ENCODE measurements at places on chromosomes 16 and 17. TPM values are rescaled to one million over a fixed set of nuclear protein-coding genes. Genes with fewer than 3 reads are reported as not detected.

GRCh38 chr17:47860386-47860785, 9.4 kb upstream of the SP6 start:
- no peak for DNase-seq

Gene TBC1D3D
- total RNA-seq = not detected

DNA sequence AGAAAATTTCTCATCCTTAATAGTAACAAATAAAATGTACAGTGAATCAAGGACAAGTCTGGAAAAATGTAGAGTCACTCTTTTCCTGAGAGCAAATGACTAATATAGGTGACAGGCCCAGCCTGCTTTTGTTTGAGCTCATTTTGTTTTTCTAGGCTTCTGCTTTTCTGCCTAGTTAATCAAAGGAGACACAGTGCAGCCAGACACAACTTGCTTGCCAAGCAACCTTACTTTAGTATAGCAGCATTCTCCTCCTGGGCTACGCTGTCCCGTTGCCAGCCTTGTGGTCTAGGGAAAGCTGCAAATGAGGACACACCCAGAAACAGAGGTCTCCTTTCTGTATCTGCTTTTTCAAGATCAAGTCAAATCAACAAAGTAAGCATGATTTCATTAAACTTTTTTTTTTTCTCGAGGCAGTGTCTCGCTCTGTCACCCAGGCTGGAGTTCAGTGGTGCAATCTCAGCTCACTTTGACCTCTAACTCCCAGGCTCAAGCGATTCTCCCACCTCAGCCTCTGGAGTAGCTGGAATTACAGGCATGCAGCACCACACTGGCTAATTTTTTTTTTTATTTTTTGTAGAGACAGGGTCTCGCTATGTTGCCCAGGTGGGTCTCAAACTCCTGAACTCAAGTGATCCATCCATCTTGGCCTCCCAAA, 17.2 kb downstream of the GINS3 start:
- DNase-seq = no peak

GRCh38 chr17:8110456-8110804, 7.9 kb downstream of the ALOXE3 start:
- no peak for DNase-seq

Gene ALDH3A1
- total RNA-seq = 14.2 TPM

DNA sequence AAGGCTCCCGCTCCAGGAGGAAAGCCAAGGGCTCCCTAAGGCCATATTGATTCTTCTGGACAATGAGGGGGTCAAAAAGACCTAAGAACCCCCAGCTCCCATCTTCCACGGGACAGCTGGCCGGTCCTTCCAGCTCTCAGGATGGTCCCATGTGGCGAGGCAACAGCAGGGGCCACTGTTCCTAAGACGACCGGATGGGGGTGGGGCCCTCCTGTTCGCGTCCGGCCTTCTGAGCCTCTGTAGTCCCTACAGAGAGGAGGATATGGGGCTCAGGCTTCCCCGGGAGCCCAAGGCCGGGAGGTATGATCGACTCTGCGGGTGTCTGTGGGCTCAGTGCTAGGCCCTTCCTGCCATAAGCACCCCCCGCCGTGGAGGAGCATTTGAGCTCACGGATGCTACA, 6.0 kb upstream of the DCXR start:
- no peak for DNase-seq

- DNase-seq = no peak
Measured at GRCh38 chr17:36127911-36128310, 24.3 kb downstream of the CCL4 start.

DNA sequence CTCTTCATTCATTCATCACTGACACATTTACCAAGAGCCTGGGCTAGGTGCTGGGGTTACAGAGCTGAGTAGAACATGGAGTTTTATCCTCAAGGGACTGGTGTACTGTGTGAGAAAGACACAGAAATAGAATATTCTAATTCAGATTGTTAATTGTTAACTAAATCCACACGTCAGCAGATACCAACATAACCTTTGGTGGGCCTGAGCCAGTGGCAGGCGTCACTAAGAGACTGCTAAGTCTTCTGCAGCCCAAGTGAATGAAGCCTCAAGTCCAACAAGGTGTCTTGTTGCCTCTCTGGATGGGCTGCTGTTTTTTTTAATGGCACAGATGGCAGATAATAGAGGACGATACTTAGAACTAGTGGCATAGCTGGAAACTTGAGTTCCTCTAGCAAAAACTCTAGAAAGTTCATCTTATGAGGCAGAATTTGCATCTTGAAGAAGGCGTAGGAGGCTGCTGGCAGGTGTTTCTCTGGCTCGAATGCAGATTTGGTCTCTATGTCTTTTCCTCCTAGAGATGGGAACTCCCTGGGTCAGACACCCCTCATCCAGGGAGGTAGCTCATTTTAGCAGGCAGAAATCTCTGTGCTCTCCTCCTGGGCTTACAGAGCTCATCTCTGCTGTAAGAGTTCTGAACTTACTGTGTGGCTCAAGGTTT, 179.5 kb downstream of the NTN1 start:
- DNase-seq = no peak

DNA sequence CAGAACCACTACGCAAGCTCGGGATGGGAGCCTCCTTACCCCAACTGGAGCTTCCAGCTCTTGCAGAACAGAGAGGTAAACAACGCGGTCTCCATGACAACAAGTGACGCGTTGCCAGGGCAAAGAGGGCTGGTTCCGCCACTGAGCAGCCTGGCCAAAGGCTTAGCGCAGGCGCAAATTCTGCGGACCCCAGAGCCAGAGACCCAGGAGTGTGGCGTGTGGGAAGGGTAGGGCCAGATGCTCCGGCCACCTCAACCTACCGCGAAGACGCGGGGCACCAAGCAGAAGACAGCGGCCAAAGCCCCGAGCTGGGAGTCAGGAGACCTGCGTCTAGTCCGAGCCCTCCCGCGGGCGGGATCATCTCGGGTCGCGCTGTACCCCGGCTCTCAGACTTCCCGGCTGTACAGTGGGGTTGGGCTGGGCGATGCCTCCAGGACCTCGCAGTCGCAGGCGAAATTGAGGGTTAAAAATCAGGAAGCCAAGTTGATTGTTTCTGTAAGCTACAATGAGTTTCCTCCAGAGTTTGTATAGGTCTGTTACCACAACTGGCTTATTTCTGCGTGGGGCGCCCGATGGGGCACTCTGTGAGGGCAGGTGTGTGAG, at the start of gene TEKT1:
TEKT1 (minus strand) TSS at position 69 of the 603 bp plus-strand sequence. CDS start 1,353 bp downstream, outside the sequence.
- no peak for DNase-seq

Gene CBFA2T3
- total RNA-seq = 2.7 TPM

DNA sequence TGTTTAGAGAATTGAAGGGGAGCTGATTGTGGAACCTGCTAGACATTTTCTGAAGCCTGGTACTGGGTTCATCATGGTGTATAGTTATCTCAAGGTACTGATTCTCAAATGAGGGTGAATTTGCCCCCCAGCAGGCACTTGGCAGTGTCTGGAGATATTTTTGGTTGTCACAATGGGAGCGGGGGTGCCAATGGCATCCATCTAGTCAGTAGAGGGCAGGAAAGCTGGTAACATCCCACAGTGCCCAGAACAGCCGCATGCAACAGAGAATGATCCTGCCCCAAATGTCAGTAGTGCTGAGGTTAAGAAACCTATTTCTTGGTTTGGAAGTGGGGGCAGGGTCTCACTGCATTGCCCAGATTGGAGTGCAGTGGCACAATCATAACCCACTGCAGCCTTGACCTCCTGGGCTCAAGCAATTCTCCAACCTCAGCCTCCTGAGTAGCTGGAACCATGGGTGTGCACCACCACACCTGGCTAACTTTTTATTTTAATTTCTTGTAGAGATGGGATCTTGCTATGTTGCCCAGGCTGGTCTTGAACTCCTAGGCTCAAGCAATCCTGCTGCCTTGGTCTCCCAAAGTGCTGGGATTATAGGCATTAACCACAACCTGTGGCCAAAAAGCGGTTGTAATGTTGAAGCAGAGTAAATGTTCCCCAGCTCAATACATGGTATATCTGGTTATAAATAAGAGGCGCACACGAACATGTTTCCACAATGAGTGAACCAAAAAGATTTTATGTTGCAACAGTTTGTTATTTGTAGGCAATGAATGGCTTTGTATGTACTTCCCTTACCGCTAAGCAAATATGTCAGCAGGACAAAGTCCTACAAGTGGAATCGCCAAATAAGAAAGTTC, 46.4 kb upstream of the EEF2KMT start:
- no peak for DNase-seq

DNA sequence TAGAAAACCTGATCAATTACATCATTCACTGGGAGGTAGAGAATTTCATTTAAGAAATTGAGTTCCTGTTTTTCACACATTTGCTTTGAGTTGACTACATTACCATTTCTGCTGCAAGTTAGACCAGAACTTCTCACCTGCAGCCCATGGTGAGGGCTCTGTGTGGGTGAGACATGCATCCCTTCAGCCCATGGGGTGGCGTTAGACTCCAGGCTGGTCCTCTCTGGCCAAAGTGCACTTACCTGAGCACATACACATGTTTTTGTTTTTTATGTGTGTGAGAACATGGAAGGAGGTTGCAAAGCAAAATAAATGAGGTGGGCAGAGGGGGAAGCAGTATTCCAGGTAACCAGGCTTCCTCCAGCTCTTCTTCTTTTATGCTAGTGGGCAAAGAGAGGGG, 470.2 kb downstream of the PMP22 start:
- DNase-seq = no peak

DNA sequence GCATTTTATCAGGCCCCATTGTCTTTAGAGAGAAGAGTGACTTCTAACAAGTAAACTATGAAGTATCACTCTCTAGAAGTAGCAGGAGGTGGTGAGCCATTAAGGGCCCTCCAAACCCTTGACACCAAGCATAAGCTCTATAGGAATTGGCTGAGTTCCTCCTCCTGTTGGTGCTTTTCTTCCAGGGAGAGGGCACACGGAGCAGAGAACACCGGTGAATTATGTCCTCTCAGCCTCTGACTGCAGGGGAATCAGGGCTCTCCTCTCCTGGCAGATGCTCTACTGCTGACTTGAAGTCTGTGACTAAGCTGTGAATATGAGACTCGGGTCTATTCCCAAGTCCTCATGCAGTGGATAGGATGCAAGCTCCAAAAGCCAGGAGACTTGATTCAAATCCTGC, 32.3 kb downstream of the CHD9 start:
- no peak for DNase-seq

DNA sequence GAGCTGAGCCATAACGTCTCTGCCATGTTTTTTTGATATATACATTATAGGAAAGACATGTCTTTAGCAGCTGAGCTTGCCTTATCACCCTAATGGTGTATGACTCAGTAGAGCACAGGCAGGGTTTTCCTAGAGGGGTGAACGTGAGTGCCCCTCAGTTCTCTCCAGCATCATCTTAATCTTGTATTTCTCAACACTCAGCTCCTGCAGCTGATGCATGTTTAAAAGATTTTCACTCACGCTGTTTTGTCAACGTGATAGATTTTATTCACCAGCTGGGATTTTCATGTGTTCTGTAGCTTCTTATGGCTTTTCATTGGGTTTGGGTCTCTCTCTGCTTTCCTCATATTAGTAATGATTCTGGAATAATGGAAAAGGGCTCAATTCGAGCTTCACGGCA, 186.0 kb upstream of the PMFBP1 start:
- DNase-seq = no peak

- DNase-seq = no peak
Measured at GRCh38 chr17:1181753-1182137, 2.0 kb upstream of the ABR start.

Gene GCGR
- not detected for total RNA-seq

GRCh38 chr16:27841911-27842310, 221.6 kb downstream of the GSG1L start:
- DNase-seq = no peak

GRCh38 chr16:28923231-28923587, 1.8 kb downstream of the RABEP2 start:
- no peak for DNase-seq

Gene CCL16
- total RNA-seq = not detected

DNA sequence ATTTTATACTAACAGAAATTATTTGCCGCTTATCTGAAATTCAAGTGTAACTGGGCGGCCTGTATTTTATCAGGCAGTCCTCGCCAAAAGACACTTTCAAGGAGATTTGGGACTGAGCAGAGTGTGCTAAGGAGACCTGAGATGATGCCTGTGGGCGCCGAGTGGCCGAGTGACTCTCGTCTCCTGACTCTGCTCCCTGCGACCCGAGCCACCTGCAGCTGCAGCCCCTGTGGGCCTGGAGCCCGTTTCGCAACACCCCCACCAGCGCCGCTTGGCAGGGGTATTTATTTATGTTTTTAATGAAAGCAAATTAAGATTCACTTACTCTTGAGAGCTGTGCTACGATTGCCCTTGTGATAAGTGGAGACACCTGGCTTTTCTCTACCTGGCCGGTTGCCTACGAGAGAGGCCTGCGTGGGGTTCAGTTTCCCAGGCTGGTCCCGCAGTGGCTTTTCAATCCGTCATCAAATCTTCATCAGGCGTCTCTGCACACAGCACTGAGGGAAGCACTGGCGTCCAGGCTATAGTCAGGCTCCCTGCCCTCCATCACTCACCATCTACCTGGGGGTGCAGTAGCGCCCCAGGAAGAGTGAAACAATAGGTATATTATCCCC, 124.0 kb downstream of the SEC14L1 start:
- no peak for DNase-seq

Gene TP53TG3C
- not detected for total RNA-seq

DNA sequence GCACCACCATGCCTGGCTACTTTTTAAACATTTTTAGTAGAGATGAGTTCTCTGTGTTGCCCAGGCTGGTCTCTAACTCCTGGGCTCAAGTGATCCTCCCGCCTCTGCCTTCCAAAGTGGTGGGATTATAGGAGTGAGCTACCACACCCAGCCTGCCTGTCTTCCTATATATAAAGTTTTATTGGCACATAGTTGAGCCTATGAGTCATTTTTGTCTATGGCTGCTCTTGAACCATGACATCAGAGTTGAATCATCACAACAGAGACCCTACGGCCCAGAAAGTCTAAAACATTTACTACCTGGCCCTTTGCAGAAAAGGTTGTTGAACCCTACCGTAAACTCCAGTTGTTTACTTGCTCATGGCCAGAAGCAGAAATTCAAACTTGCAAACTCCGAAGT, 7.9 kb downstream of the SEPTIN12 start:
- DNase-seq = no peak

DNA sequence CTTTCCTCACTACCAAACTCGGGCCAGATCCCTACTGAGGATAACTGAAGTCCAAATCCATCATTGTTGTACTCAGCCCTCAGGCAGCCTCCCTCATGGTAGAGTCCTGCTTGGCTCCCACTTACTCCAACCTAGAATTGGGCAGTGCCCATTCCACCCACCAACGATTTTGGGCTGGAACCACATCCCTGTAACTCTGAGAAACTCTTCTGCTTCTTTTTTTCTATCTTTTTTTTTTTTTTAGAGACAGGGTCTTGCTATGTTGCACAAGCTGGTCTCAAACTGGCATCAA, 1.2 kb downstream of the PRR14 start:
- no peak for DNase-seq

Gene TPSG1
- total RNA-seq = not detected

DNA sequence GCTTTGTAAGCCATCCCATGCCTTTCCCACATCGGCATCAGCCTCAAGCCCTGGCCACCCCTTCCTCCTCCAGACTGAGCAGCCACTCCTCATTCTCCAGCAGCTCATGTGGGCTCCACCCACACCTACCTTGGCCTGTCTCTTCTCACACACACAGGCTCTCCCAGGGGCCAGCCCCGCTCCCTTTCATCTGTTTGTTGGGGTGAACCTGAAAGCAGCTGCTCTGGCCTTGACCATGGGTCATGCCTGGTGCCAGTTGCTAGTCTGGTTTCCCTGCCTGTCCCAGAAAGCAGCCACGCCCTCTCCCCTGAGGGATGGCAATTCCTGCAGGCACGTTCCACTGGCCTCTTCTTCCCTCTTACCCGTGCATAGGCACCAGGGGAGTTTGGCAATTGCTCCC, 11.4 kb upstream of the TMEM238L start:
- no peak for DNase-seq

- no peak for DNase-seq
Measured at GRCh38 chr16:21100447-21100846, 50.2 kb downstream of the DNAH3 start.

GRCh38 chr16:22659933-22660332, 149.2 kb downstream of the NPIPB5 start:
- DNase-seq = no peak

Measured in vagina (tissue), 2 donors.